ENCODE measurements at places on chromosomes 12 and 14.

- DNase-seq = no peak
Observed at GRCh38 chr12:117111821-117112595, 12.8 kb upstream of the TESC start.

GRCh38 chr12:121241156-121241970 lies 31.4 kb downstream of the P2RX4 start:
- no peak for DNase-seq

GRCh38 chr12:45216230-45216982 lies 511 bp downstream of the ANO6 start:
- peak; percentile 28 for DNase-seq

DNA sequence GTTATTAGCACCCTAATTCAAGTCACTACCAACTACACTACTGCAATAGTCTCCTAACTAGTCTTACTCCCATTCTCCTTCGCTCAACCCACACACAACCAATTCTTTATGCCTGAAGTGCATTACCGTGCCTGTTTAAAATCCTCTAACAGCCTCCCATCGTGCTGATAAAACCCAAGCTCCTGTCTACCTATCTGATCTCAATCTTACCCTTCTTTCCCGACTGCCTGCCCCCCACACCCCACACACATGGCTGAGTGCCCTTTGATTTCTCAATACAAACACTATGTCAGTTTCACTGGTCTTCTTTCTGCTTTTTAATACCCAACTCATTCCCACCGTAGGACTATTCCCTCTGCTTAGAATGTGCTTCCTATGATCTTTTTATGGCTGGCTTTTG lies 59.9 kb downstream of the SPPL3 start:
- DNase-seq = no peak

- no peak for DNase-seq
Observed at GRCh38 chr12:31386364-31386777, 60.4 kb upstream of the SINHCAF start.

GRCh38 chr12:58732894-58733293 lies 187.4 kb downstream of the LRIG3 start:
- DNase-seq = no peak

DNA sequence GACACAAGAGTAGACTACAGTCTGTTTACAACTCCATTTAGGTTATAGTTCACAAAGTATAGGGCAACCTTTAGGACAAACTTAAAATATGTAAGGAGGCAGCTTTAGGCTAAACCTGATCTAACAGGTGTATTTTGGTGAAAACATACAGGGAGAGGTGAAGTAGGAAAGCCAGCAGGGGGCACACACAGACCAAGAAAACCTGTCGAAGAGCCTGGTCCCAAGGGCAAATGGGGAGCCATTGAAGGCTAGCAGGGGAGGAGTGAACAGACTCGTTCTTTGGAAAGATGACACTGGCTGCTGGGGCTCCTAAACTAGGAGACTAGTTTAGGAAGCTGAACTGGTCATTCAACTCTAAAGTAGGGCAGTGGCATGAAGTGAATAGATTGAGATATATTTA lies 138.8 kb upstream of the WSCD2 start:
- no peak for DNase-seq
